ENCODE measurements at places on chromosomes 16 and 17.
A peak's percentile ranks its signal among the peaks of the same experiment; 100 is the strongest.

- no peak for DNase-seq
Measured at GRCh38 chr17:43396491-43397060, 2.2 kb upstream of the ARL4D start.

DNA sequence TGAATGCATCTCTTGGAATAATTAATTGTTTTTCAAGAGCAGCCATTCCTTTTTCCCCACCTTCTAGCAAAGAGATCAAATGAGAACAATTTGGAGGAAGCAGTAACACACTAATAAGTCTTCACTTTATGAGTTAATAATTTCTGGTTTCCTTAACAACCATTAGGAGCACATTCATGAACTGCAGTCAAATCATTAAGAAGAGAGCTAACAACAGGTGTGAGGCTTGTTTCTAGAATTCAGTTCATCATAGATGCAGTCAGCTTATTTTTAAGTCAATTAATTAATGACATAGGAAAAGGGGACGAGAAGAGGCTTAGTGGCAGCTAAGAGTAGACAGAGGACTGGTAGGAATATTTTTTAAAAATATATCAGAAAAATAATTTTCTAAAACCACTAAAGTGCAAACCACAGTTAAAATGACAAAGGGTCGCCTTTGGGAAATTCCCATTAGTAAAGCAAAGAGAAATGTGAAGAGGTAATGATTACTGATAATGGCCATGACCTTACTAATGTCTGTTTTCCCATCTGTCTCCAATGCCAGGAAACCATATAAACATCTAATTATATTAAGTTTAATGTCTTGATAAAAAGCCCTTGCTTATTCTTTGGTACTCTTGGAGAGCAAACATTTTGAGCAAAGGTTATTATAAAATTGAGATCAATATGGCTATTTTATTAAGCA, 184.2 kb downstream of the KCNJ2 start:
- no peak for DNase-seq

DNA sequence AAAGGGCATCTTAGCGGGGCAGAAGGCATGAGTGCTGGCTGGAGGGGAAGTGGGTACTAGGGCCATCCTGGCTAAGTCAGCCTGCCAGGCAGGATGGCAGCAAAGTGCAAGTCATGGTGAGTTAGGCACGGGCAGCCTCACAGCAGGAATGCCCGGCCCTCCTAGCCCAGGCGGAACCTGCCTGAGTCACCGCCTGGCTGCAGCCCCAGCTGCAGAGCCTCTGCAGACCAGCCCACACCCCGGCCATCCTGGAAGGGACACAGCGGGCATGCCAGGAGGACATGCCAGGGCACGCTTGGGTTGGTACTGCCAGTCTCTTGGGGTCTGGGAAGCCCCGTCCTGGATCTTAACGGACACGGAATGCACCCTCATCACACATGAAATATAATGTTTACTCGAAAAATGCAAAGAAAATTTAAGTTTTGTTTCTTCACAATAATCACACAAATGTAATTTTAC, 5.0 kb upstream of the ALDH3A1 start:
- peak; percentile 59 for DNase-seq

DNA sequence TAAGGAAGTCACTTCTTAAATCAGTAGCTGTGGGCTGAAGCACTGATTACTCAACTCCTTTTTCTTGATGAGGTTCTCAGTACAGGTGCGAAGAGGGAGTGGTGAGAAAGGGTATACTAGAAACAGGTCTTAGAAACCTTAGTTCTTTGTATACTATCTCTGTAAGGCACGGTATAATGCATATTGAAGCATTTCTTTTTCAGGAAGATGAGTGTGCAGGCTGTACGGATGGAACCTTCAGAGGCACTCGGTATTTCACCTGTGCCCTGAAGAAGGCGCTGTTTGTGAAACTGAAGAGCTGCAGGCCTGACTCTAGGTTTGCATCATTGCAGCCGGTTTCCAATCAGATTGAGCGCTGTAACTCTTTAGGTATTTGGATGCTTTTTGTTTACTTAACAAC, 39.2 kb downstream of the CYLD start:
- DNase-seq: no peak

DNA sequence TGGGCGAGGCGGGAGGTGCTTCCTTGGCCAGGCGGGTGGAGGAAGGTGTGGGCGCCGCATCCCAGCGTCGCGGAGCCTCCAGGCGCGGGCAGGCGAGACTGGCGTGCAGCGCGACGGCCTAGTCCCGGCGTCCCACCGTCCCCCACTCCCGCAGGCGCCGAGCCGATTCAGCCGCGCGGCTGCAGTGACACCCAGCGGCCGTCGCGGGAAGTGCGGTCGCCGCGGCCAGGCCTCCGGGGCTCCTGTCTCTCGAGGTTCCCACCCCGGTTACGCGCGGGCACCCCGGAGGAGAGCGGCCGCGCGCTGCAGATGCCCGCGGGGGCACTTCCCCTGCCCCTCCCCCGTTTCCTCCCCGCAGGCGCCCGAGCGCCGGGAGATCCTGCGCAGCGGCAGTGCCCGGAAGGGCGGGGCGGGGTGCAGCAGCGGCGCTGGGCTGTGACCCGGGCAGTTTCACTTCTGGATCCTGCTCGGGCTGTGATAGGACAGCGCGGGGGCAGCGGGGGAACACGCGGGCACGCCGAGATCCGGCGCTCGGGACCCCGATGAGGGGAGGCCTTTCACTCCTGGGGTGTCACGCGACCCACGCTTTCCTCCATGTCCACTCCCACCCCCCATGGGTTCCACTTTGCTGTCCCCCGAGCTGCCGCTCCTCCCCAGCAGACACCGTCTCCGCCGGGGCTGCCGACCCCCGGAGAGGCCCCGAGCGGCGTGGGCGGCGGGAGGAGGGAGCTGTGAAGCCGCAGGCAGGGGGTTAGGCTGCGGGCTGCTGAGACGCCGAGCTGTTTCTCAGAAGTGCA, 16.6 kb downstream of the GRB7 start:
- peak; percentile 29 for DNase-seq

DNA sequence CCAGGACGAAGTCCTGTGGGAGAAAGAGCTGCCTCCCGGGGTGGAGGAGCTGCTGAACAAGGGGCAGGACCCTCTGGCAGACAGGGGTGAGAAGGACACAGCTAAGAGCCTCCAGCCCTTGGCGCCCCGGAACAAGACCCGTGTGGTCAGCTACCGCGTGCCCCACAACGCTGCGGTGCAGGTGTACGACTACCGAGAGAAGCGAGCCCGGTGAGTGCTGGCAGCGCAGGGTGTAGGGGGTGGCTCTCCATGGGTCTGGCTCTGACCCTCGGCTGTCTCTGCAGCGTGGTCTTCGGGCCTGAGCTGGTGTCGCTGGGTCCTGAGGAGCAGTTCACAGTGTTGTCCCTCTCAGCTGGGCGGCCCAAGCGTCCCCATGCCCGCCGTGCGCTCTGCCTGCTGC, 21.4 kb downstream of the MVP start:
- DNase-seq: no peak

DNA sequence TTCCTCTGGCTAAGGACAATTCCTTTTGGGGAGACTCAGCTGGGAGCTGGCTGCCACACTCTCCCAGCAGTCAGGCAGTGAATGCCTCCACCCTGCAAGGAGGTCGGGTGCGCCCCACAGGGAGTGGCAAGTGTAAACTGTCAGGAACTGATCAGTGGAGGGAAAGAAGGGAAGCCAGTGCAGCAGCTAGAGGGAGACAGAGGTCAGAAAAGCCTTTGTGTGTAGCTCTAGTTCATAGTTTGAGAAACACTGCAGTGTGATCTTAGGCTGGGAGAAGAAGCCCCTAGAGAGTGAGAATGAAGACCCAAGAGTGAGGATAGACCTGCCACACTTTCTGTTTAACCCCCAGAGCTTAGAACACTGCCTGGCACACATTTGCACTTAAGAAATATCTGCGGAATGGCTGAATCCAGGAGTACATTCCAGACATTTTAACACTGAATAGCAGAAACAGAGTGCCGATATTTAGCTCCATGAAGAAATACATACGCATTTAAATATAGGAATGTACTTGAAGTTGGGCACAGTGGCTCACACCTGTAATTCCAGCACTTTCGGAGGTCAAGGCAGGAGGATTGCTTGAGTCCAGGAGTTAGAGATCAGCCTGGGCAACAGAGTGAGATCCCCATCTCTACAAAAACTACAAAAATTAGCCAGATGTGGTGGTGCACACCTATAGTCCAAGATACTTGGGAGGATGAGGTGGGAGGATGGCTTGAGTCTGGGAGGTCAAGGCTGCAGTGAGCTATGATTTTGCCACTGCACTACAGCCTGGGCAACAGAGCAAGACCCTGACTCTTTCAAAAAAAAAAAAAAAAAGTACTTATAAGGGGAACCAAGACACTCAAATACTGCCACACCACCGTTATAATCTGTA, 11.1 kb upstream of the SLC5A11 start:
- DNase-seq: no peak

GRCh38 chr16:12651765-12652512, 151.7 kb downstream of the CPPED1 start:
- no peak for DNase-seq

DNA sequence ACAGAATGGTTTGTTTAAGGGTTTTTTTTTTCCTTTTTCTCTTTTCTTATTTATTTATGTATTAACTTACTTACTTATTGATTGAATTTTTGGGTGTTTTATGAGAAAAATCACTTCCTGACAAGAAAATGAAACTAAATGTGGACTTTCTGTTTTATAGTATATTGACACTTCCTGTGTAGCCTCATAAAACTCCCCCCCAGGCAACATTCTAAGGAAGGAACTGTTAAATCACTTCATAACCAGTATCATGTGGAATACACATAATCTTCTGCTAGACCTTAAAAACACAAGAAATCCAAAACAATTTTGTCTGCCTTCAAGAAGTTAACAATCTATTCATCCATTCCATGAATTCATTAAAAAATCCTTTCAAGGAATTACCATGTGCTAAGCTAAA, 164.1 kb upstream of the TOM1L1 start:
- DNase-seq: no peak

DNA sequence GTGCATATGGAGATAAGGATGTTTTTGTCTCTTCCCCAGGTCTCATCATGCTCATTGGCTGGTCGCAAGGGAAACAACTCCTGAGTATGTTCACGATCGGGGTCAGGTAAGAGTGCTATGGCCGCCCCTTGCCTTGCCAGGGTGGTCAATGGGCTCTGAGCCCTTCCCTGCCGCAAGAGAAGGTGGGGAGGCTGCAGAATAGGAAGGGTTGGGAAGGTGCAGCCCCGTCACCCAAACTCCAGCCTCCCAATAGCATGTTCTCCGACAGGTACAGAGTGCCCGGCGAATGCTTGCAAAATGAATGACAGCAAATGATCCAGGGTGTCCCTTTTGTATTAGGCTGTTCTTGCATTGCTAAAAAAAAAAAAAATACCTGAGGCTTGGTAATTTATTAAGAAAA, 57.4 kb downstream of the ATP2C2 start:
- DNase-seq: no peak

DNA sequence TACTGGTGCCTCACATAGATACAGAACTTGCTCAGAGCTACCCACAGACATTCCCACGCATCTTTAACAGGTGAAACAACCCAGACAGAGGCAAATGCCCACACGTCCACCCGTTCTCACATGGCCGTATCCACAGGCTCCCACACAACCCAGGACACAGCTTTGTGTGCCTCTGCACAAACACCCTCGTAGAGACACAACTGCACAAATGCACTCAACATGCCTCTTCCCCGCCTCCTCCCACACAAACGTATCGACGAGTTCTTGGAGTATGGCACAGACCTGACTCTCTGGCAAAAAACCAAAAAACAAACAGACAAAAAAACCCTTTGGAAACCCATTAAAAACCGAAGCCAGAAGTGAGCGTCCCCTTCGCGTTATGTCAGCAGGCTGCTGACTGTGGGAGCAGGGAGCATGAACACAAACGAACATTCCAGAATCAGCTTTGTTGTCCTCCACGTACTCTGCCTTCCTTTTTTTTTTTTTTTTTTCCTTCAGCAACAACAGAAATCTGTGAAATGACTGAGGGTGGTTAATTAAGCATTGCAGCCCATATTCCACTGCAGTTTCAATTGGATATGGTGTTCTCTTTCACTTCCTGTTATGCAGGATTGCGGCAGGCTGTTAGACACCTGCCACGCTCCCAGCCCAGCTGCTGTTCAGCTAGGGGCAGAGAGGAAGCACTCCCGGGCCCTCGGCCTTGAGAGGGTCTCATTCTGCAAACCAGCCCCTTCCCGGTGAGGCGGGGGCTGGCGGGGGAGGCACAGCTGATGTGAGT, 313.7 kb downstream of the MAF start:
- DNase-seq: no peak

GRCh38 chr16:79412783-79413225, 187.7 kb downstream of the MAF start:
- no peak for DNase-seq

DNA sequence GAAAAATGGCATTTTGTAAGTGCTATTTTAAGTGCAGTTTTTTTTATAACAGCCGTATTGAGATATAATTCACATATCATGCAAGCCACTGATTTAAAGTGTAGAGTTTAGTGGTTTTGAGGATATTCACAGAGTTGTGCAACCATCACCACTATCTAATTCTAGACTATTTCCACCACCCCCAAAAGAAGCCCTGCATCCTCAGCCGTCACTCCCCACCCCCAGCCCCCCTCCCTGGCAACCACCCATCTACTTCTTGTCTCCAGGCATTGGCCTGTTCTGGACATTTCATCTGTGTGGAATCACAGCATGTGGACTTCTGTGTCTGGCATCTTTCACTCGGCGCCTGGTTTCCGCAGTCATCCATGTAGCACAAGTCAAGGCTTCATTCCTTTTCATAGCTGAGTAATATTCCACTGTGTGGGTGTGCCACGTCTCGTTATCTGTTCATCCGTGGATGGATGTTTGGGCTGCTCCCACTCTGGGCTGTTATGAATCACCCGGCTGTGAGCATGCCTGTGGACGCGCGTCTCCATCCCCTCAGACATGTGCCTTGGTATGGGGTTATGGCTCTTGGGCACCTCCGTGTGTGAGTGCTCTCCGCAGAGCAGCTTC, 138.4 kb upstream of the CIBAR2 start:
- DNase-seq: no peak

DNA sequence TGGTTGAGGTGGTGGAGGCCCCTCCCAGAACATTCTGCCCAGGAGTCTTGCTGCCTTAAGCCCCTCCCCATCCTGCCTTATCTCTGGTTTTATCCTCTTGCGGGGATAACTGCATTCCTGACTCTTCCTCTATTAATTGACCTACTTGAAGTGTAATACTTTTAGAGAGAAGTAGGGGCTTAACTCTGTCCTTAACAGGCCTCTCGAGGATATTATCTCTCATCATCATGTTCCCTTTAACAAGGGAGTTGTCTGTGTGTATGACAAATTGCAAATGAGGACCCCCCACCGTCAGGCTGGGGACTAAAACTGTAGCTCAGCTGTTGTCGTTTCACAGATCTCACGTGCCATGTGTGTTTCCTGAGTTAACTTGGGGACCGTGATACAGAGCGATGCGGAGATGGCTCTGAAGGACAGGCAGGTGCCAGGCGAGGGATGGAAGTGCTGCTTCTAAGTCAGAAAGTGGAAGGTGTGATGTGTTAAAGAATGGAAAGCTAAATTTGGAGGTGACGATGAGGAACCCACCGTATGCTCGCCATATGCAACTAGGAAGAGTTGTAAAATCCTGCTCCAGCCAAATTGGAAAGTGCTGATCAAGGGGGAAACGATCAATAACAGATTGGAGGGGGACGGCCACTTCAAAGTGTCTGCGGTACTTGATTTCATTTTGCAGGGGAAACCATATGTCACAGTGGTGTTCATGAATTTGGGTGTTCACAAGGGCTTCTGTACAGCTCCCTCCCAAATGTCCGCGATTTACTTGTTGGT, 106.3 kb downstream of the RPTOR start:
- DNase-seq: no peak

Data from epithelial cell of proximal tubule (primary cell).